ENCODE measurements at places on chromosomes 12 and 14.

DNA sequence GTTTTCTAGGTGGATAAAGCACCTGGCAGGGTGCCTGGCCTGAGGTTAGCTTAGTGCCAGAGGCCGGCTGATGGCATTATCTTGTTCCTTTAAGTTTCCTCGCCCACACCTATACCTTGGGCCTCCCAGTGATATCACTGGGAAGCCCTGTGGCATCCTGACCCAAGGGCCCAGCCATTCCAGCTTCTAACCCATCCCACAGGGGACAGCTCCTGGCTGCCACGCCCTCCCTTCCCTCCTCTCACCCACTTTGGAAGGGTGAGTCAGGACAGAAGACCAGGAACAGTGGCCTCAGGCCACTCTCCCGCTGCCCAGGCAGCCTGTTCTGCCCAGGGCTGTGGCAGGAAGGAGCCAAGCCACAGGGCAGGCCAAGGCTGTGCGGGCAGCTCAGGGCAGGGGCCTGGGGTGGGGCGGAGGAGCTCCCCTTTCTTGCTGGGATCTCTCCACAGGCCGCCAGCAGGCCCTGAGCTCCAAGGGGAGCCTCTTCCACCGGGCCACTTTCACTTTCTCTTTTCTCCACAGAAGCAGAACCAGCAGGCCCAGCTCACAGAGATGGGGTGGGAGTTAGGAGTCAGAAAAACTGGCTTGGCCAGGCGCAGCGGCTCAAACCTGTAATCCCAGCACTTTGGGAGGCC, 75.1 kb downstream of the IRF2BPL start:
- DNase-seq: peak; percentile 74

DNA sequence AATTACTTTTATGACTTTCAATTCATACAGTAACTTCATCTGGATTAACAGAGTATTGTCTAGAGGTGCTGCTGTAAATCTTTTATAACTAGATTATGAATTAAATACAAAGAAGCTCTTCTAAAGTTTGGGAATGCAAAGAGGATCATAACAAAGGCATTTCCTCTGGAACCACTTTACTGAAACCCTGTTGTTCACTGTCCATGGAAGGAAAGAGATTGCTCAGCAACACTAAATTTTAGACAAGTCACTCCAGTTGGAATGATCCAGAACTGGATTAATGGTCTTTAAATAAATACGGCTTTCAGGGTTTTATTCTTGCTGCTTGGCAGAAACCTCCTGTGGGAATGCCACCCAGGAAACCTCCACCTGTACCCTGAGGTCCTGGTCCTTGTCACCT, 250.6 kb downstream of the KSR2 start:
- no peak for DNase-seq

- no peak for DNase-seq
These were observed 12.4 kb downstream of the GCN1 start for GRCh38 chr12:120181991-120182631.

GRCh38 chr12:51529651-51529970, 61.4 kb upstream of the SCN8A start:
- no peak for DNase-seq

GRCh38 chr14:31439561-31439960, 17.7 kb downstream of the DTD2 start:
- no peak for DNase-seq

GRCh38 chr14:68967459-68967940, 11.6 kb downstream of the ACTN1 start:
- peak; percentile 40 for DNase-seq

- DNase-seq: no peak
These were observed 15.1 kb downstream of the CHD8 start for GRCh38 chr14:21440859-21441258.
